ENCODE measurements at places on chromosomes 6 and 20.

DNA sequence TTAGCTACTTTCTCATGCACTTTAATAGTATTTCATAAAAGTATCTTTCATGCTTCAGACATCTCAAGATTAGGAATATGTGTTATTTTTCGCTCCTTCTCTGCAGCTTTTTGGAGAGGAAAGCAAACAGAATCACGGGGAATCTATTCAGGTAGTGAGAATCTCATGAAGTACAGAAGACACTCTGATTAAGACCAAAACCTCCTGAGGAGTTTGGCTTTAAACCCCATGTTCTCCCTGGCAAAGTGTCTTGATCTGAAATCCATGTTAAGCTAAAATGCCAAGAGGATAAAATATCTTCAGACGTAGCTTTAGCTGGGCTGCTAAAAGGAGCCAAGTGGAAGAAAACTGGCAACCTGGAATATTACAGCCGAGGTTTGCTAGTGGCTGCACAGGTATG, 149.3 kb downstream of the LRRC1 start:
- no peak for DNase-seq

- DNase-seq = no peak
Observed at GRCh38 chr6:132748446-132748845, 9.3 kb downstream of the VNN2 start.

- no peak for DNase-seq
Observed at GRCh38 chr6:129906515-129907077, 45.5 kb upstream of the TMEM244 start.

DNA sequence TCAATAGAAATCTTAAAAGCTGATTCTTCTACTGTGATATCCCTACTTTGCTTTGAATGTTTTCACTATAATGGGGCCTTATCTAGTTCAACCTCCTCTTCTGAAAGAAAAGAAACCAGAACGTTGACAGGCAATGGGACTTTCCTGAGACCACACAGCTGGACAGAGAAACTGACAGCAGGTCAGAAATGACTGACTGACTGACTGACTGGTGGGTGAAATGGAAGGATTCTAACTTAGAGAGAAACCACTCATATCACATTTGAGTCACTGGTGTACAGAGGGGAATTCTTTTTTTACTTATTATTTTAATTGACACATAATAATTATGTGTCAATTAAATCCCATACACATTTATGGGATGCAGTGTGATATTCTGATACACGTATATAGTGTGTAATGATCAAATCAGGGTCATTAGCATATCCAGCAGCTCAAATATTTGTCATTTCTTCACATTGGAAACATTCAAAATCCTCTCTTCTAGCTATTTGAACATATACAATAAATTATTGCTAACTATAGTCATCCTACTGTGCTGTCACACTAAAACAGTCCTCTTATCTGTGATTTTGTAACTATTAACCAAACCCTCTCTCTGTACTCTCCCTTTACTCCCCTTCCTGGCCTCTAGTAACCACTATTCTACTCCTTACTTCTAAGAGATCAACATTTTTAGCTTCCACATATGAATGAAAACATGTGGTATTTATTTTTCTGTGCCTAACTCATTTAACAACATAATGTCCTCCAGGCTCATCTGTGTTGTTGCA, 64.8 kb upstream of the NRSN1 start:
- DNase-seq = no peak

GRCh38 chr20:51326201-51326819, 216.2 kb downstream of the NFATC2 start:
- peak; percentile 47 for DNase-seq

DNA sequence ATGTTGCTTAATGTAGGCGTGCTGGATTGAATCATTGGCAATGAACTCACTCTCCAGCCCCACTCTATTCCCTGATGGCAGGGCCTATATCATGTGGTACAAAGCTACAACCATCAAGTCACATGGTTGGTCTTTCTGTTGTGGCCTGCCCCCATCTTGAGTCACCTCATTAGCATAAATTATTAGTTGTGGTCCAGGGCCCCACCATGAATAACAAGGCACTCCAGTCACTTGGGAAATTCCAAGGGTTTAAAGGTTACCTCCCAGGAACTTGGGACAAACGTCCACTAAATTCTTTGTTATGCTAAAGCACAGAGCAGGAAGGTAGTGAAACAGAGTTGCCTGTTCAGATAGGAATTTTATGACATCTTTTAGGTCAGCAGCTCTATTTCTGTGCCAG, 193.7 kb downstream of the SLC35F1 start:
- DNase-seq = no peak

DNA sequence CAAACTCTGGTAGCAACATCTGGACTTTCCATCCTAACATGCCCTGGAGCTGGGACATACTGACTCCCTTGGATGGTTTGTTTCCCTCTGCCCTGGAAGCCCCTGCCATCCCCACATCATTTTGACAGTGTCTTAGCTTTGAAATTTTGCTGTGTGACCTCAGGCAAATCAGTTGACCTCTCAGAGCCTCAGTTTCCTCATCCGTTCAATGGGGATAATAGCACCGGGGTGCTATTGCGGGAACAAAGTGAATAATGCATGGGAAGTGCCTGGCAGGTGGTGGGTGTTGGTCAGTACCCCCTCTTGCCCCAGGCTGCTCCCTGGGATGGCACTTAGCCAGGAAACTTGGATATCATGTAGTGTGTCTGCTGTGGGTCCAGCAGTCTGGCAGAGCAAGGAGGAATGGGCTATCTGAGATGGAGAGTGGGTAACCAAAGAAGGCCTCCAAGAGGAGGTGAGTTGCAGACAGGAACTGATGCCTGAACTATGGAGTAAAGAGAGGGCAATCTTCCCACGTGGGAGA, 88.6 kb downstream of the MRPL14 start:
- DNase-seq = no peak

- no peak for DNase-seq
Observed at GRCh38 chr20:18032977-18033892, 24.5 kb downstream of the OVOL2 start.

DNA sequence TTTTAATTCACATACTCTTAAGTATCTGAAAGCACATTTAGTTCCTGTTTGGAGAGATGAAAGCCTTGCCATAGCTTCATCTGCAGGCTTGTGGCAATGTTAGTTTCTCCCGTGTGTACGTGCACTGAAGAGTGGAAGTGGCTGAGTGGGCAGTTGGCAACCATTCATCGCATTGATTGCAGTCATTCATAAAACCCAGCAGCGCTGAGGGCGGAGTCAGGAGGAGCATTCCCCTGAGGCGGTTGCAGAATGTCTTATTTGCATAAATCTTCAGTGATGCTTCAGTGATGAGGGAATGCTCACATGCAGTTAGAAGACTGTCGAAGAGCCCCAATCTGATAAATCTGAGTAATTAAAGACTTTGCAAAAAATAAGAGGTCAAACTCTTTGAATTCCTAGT, 79.1 kb downstream of the RIMS1 start:
- DNase-seq = no peak

- DNase-seq = no peak
Observed at GRCh38 chr20:6746901-6747609, 20.4 kb upstream of the BMP2 start.

Measured in 8988T (cell line).